ENCODE measurements at places on chromosomes 1 and 21. TPM values are rescaled to one million over a fixed set of nuclear protein-coding genes. Genes with fewer than 3 reads are reported as not detected.

Gene LCE1D
- polyA plus RNA-seq: not detected

Gene NTMT2
- polyA plus RNA-seq: not detected

Gene CHAF1B
- 0.46 TPM for polyA plus RNA-seq

Gene DPT
- polyA plus RNA-seq: 1.3 TPM

Gene KRTAP6-3
- not detected for polyA plus RNA-seq

Gene VWA5B1
- not detected for polyA plus RNA-seq

Gene B3GALT2
- 0.10 TPM for polyA plus RNA-seq

Gene TMEM269
- polyA plus RNA-seq: not detected

Data from liver (tissue), 10 donors.